Bladder microvascular endothelial cell (primary cell): ENCODE measurements at places on chromosomes 16 and 17. TPM values are rescaled to one million over a fixed set of nuclear protein-coding genes. Genes with fewer than 3 reads are reported as not detected.

Gene CTRB1
- not detected in 2 replicates for total RNA-seq

Gene BCL6B
- 68.6 and 99.3 TPM in 2 replicates for total RNA-seq

Gene MYL4
- 0.82 and 1.6 TPM in 2 replicates for total RNA-seq

Gene GP1BA
- total RNA-seq = 0.13 TPM in 1 of 2 replicates, not detected in the other

Gene ADGRG3
- 0.16 and 1.8 TPM in 2 replicates for total RNA-seq

Gene HOXB7
- total RNA-seq = 6.9 and 14.6 TPM in 2 replicates

Gene HBA1
- total RNA-seq = not detected in 2 replicates

Gene TEKT5
- total RNA-seq = not detected in 2 replicates

Gene BCO1
- total RNA-seq = not detected in 2 replicates

Gene C16orf92
- total RNA-seq = not detected in 2 replicates

Gene HOXB1
- not detected in 2 replicates for total RNA-seq

Gene KRTAP9-8
- not detected in 2 replicates for total RNA-seq

Gene OTOP2
- not detected in 2 replicates for total RNA-seq

Gene MYCBPAP
- 0.16 and 0.69 TPM in 2 replicates for total RNA-seq

Gene KRT10
- 3.0 and 4.9 TPM in 2 replicates for total RNA-seq

Gene CRYBA1
- total RNA-seq = not detected in 2 replicates
